ENCODE measurements at places on chromosomes 6 and 20.

DNA sequence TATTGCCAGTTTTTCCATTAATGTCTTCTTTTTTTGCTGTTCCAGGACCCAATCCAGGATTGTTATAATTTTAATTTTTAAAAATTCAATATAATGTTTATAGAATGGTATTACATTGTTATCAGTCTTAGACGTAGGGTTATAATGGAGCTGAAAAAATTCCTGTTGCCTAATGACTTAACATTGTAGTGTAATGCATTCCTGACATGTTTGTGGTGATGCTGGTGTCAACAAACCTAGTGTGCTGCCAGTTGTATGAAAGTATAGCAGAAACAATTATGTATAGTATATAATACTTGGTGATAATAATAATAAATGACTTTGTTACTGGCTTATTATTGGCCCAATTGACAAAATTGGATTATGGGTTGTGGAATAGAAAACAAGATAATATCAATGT is 30.4 kb downstream of the KIZ start:
- peak; percentile 44 for DNase-seq

- DNase-seq = no peak
Measured at GRCh38 chr6:51027283-51028065, 208.8 kb downstream of the TFAP2B start.

DNA sequence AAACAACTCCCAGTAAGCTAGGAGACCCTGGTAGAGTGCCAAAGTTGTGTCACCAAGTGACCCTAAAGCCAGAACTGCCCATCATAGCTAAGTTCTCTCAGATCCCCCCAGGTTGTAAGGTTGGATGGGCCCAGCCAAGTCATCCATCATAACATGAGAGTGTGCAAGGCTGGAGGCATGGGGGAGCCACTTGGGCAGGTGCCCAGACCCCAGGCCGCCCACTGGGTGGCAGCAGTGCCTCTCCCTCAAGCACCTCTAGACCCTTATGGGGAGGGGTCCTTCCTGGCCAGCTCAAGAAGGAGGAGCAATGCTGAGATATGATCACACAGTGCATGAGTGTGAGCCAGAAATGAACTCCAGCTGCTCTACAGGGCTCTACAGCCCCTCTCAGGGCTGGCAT is 154.5 kb downstream of the MYLK4 start:
- no peak for DNase-seq

DNA sequence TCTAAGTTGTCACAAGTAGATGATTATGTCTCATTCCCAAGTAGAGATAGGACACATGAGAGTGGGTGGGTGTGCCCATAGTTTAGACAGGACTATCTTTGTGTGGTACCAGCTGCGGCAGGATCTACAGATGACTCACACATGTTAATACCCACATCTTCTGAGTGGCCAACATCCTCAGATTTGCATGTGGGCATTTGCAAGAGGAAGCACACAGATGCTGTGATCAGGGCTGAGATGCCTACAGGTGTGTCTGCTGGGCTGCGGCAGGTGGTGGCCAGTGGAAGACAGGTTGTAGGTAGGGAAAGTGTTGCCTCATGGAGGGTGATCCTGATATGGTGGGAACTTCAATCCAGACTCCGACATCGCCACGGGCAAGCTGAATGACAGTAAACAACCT is 50.8 kb downstream of the UTRN start:
- no peak for DNase-seq

DNA sequence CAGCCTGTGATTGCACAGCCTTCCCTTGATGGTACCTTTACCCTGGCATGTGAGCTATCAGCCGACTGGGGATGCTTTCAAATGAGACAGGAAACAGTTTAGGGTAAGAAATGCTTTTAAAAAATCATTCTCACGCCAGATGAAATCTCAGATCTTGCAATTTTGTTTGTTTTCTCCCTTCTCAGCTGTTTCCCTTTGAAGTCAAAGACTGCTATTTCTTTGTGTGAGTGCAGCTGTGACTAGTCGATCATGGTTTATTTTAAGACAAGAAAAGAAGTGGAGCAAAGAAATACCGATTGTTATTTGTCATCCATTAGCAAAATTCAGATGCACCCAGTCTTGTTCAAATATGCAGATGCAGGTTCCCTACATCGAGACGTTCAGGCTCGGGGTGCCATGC is 489.7 kb downstream of the QKI start:
- no peak for DNase-seq

DNA sequence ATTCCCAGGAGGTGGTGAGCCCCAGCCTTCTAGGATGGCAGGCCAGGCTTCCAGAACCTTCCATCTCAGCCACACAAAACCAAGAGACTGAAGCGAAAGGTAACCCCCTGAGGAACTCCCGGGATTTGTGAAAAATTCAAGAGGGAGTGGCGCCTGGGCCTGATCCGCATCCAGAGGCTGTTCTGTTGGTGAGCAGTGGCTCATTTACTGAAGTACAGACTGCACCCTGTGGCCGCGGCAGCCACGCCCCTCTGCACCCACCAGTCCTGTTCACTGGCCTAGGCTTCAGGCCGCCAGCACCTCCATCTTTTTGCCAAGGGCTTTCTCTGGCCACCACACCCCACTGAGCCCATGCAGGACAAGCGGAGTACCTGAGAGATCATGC is 79.1 kb upstream of the PTPN1 start:
- DNase-seq = no peak

GRCh38 chr20:4904127-4904860 is 97.0 kb downstream of the SLC23A2 start:
- no peak for DNase-seq

DNA sequence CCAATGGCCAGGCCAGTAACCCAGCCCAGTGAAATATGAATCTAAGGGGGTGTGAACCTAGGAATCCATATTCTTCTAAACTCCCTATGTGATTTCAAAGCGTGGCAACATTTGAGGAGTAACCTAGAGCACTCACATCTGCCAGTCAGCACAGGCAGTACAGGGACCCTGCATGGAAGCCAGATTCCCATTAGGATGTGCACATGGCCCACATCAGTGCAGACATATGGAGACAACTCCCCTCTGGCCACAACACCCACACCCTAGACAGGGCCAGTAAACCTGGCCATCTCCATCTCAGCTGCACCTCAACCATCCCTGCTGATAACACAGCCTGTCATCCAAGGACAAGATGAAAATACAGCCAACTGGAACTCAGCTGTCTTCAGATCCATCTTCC is 56.5 kb downstream of the KIF16B start:
- DNase-seq = no peak
